Natural killer cell treated with Interleukin-12 subunit alpha and Interleukin-12 subunit beta and Interleukin-15 and Interleukin-18, amount 100 ng/mL, for 72 hours (primary cell): ENCODE measurements at places on chromosomes 12 and 14. TPM values are rescaled to one million over a fixed set of nuclear protein-coding genes. Genes with fewer than 3 reads are reported as not detected.

DNA sequence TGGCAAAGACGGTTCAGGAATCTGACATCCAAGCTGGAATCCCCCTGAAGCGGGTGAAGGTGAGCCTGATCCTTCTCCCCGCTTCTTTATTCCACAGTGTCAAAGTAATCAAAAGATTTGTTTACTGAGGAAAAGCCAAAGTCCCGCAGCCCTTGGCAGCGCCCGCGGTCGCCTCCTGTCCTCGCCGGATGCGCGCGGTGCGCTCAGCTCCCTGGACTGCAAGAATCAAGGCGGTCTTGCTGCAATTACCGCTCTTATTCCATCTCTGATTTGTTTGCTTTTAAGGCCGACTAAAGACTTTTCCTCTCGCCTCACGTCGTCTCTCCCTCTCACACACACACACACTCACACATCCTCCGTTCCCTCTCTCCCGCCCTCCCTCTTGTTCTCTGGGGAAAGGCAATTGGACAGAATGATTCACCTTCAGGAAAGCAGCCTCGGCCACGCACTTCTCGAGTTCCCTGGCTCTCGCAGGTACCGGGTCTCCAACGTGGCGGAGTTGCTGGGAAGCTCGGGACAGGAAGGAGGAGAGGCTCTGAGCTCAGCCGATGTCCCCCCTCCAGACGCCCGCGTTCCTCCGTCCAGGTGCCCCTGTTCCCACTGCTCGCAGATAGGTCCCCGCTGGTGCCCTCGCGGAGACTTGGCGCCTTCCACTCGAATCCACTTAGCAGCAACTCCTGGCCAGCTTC, 68.6 kb upstream of the USP15 start:
- H3K4me1 ChIP-seq, result peaks cover 14% of the 10 kb centered on the region
- no peak for DNase-seq
- H3K36me3 ChIP-seq, result no peaks in the 10 kb centered on the region

- no peak for DNase-seq
- peaks cover 2% of the 10 kb centered on the region for H3K27me3 ChIP-seq
- H3K27ac ChIP-seq, result no peak overlapping the region
- H3K36me3 ChIP-seq, result no peaks in the 10 kb centered on the region
- no peak overlapping the region for H3K4me3 ChIP-seq
Measured at GRCh38 chr14:77645520-77646230, 29.2 kb upstream of the SPTLC2 start.

DNA sequence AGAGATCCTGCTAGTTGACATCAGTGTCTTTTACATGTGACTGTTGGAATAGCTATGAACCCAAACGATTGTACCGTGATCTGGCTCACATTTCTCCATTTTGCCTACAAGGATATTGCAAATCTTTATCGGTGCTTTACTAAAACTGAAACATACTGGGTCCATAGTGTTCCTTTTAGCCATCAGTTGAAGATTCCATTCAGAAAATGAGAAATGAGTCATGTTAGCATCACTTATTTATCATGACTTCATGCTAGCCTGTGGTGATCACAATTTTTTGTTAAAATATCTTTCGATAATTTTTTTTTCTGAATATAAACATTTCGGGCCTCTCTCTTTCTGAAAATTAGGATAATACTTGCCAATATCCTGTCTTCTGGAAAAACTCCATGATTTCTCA, 210.3 kb downstream of the EGLN3 start:
- no peak overlapping the region for H3K4me3 ChIP-seq
- no peaks in the 10 kb centered on the region for H3K4me1 ChIP-seq
- no peaks in the 10 kb centered on the region for H3K36me3 ChIP-seq
- H3K27ac ChIP-seq, result no peak overlapping the region
- no peaks in the 10 kb centered on the region for H3K27me3 ChIP-seq

DNA sequence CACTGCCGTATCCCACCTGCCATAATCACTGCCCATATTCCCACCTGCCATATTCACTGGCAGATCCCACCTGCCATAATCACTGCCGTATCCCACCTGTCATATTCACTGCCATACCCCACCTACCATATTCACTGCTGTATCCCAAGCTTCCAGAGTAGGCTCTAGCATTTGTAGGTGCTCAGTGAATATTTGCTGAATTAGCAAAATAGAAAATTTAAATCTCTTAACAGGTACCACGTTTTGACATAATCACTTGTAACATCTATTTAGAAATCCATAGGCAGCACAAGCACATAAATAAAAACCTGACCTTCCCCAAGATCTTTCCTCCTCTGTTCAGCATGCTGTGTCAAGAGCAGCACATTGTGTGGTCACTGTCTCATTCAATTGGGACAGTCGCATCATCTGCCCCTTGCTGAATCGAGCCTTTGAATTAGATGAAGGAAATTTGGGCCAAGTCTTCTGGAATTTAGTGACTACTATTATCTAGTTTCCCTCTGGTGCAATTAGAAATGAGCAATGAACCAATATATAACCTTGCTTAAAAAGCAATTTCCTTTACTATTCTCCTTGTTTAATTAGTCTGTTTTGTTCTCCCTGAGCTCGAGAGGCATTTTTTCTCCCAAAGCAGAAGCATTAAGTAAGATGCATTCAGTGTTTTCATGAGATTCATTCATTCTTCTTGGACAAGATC, 144.9 kb upstream of the FGD4 start:
- no peaks in the 10 kb centered on the region for H3K36me3 ChIP-seq
- no peak overlapping the region for H3K27ac ChIP-seq
- no peaks in the 10 kb centered on the region for H3K27me3 ChIP-seq
- no peak for DNase-seq
- H3K4me3 ChIP-seq, result no peak overlapping the region
- H3K4me1 ChIP-seq, result peaks cover 13% of the 10 kb centered on the region

DNA sequence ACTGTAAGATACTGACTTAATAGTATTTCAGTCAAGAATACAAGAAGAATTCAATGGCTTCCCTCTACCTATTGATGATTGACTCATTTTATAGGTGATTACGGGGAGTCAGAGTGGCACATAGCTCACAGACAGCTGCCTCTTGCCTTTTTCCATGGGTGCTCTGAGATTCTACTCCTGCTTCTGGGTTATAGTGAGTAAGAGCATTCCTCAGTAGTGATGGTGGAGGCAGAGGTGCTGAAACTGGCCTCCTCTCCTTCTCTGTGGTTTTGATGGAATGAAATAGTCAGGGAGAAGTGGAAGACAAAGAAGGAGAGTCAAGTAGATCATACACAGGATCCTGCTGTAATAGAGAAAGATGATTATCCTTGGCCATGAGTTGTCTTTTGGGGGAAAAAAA, 438.2 kb upstream of the FAR2 start:
- no peaks in the 10 kb centered on the region for H3K36me3 ChIP-seq
- H3K27ac ChIP-seq, result no peak overlapping the region
- no peaks in the 10 kb centered on the region for H3K27me3 ChIP-seq
- no peak overlapping the region for H3K4me3 ChIP-seq
- DNase-seq, result no peak
- H3K4me1 ChIP-seq, result no peaks in the 10 kb centered on the region

- DNase-seq, result no peak
- no peaks in the 10 kb centered on the region for H3K36me3 ChIP-seq
- H3K4me3 ChIP-seq, result no peak overlapping the region
- H3K4me1 ChIP-seq, result no peaks in the 10 kb centered on the region
Measured at GRCh38 chr12:18472806-18473205, 211.5 kb downstream of the PIK3C2G start.

- H3K27me3 ChIP-seq, result peaks cover 17% of the 10 kb centered on the region
- no peak overlapping the region for H3K4me3 ChIP-seq
- H3K27ac ChIP-seq, result no peak overlapping the region
- no peak for DNase-seq
Measured at GRCh38 chr12:65074932-65075331, 46.2 kb downstream of the WIF1 start.

DNA sequence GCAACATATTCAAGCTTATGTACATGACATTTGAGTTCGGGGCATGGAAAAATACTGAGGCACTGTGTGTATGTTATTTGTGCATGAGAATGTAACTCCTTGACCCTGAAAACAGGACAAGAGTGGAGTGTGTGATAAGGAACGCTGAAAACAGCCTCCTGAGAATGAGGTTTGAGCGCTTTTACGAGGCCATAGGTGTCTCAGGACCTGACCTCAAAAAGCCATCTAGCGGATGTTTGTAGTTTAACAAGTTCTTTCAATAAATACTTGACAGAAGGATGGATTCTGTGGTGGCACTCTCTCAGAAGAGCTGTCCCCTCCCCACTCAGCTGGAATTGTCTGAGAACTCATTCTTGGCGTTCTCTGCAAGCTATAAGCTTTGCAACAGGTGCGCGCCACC, 350.5 kb upstream of the TMTC1 start:
- no peak overlapping the region for H3K4me3 ChIP-seq
- no peaks in the 10 kb centered on the region for H3K27me3 ChIP-seq
- H3K4me1 ChIP-seq, result no peaks in the 10 kb centered on the region
- H3K36me3 ChIP-seq, result no peaks in the 10 kb centered on the region
- no peak overlapping the region for H3K27ac ChIP-seq

DNA sequence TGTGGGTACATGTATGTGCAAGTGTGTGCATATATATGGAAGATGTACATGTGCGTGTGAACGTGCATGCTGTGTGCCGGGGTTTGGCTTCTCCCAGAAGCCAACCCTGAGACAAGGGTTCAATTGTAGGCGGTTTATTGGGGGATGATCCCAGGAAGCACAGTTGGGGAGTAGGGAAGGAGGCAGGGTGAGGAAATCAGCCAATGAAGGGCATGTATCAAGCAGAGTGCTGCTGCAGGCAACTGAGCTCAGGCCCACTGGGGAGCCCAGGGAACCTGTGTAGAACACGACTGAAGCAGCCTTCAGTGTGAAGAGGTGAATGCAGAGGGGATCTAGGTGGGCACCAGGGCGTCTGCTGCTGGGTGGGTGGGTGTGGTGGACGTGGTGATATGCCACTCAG, 21.6 kb downstream of the SYNDIG1L start:
- H3K36me3 ChIP-seq, result no peaks in the 10 kb centered on the region
- H3K4me3 ChIP-seq, result no peak overlapping the region
- peaks cover 9% of the 10 kb centered on the region for H3K4me1 ChIP-seq

DNA sequence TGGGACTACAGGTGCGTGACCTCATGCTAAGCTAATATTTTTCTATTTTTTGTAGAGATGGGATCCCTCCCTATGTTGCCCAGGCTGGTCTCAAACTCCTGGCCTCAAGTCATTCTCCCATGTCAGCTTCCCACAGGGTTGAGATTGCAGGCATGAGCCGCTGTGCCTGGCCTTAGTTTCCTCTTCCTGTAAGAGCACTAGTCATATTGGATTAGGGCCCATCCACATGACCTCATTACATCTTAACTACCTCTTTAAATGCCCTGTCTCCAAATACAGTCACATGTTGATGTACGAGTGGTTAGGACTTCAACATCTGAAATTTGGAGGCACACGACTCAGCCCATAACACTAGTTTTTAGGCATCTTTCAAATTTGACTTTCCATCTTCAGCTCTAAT, 72.2 kb upstream of the RASSF3 start:
- H3K27ac ChIP-seq, result no peak overlapping the region
- no peak overlapping the region for H3K4me3 ChIP-seq
- no peak for DNase-seq
- no peaks in the 10 kb centered on the region for H3K36me3 ChIP-seq
- peaks cover 4% of the 10 kb centered on the region for H3K27me3 ChIP-seq

DNA sequence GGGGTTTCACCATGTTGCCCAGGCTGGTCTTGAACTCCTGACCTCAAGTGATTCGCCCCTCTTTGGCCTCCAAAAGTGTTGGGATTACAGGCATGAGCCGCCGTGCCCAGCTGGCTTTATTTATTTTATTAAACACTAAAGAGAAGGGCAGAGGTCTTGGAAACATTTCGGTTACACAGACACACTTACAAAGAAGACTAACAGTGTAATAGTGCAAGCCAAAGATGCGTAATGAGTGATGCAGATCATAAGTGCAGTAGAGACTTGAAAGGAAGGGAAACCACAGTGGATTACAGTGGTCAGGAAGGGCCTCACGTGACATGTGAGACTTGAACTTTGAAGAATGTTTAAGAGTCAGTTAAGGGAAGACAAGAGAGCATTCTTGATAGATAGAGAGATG, 33.9 kb upstream of the CDK17 start:
- peaks cover 18% of the 10 kb centered on the region for H3K4me1 ChIP-seq
- H3K27me3 ChIP-seq, result no peaks in the 10 kb centered on the region
- peak overlapping the region; percentile 63 for H3K27ac ChIP-seq

- H3K4me1 ChIP-seq, result no peaks in the 10 kb centered on the region
- no peak for DNase-seq
- no peaks in the 10 kb centered on the region for H3K36me3 ChIP-seq
- H3K27me3 ChIP-seq, result no peaks in the 10 kb centered on the region
Measured at GRCh38 chr12:81222846-81223592, 145.1 kb downstream of the ACSS3 start.

GRCh38 chr12:68911197-68911718, 21.7 kb downstream of the CPM start:
- no peak overlapping the region for H3K4me3 ChIP-seq
- H3K27ac ChIP-seq, result no peak overlapping the region
- DNase-seq, result no peak
- peaks cover 8% of the 10 kb centered on the region for H3K27me3 ChIP-seq
- no peaks in the 10 kb centered on the region for H3K4me1 ChIP-seq

- DNase-seq, result no peak
- no peak overlapping the region for H3K4me3 ChIP-seq
- no peaks in the 10 kb centered on the region for H3K4me1 ChIP-seq
- peaks cover 12% of the 10 kb centered on the region for H3K27me3 ChIP-seq
- H3K36me3 ChIP-seq, result no peaks in the 10 kb centered on the region
Measured at GRCh38 chr12:119115296-119115905, 63.3 kb upstream of the HSPB8 start.

DNA sequence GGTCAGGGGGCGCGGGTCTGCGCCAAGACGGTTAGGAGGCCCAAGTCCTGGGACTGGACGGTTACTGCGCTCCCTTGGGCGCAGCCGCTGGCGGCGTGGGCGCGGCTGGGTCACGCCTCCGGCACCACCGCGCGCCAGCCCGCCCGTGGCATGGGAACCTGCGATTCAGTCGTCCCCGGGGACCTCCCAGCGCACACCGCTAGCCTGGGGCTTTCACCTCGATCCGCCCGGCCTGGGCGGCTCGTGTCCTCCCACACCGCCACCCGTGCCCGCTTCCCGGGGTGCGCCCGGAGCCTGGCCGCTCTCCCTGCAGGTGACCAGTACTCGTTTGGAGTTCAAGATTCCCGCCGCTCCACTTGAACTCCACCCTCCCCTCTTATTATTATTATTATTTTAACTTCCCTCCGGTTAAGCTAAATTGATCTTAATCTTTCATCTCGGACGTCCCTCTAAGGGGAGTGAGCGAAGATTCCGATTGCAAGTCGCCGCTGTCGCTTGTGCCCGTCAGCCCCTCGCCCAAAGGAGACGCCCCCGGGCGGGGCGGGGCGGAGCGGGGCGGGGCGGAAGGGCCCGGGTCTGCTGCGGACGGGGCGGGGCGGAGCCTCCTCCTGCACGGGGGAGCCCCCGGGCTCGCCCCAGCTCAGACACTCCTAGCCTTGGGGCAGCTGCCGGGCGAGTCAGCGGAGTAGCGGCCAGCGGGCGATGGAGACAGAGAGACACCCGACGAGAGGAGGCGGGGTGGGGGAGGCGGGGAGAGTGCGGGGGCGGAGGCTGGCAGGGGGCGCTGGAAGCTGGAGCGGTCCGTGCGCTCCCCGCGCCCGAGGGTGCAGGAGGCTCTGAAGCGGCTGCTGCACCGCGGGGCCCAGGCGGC, at the start of gene KCNMB4:
Gene KCNMB4, plus strand, starts transcription at position 643 of the 871 bp plus-strand sequence. CDS start 445 bp downstream, outside the sequence.
- peaks cover 3% of the 10 kb centered on the region for H3K4me1 ChIP-seq
- H3K27ac ChIP-seq, result no peak within 1 kb of the TSS
- H3K27me3 ChIP-seq, result peaks cover 8% of the 10 kb centered on the region

- peaks cover 25% of the 10 kb centered on the region for H3K27me3 ChIP-seq
- H3K36me3 ChIP-seq, result no peaks in the 10 kb centered on the region
- H3K27ac ChIP-seq, result no peak overlapping the region
- H3K4me3 ChIP-seq, result peak overlapping the region; percentile 32
- no peak for DNase-seq
- H3K4me1 ChIP-seq, result no peaks in the 10 kb centered on the region
Measured at GRCh38 chr12:49296034-49296835, 1.3 kb downstream of the PRPH start.

LBHD2 gene
- not detected for total RNA-seq

RBMS2 gene
- 2.9 TPM for total RNA-seq

DEPDC4 gene
- 1.2 TPM for total RNA-seq

HCAR2 gene
- 0.64 TPM for total RNA-seq

RHOJ gene
- not detected for total RNA-seq

POTEG gene
- total RNA-seq, result not detected

CMKLR1 gene
- total RNA-seq, result 1.1 TPM

CLEC7A gene
- total RNA-seq, result not detected
